WTC11 (cell line): ENCODE measurements at places on chromosomes 12 and 14. TPM values are rescaled to one million over a fixed set of nuclear protein-coding genes. Genes with fewer than 3 reads are reported as not detected.

SRGAP1 gene
- 8.1 to 10.3 TPM (median 9.9 TPM) in 3 replicates for total RNA-seq

- no peaks in the 10 kb centered on the region for H3K36me3 ChIP-seq
- no peak overlapping the region for H3K27ac ChIP-seq
- no peaks in the 10 kb centered on the region for H3K27me3 ChIP-seq
- 0 out of 2 replicates have a peak, but pooled peaks cover 5% of the 10 kb centered on the region for H3K4me1 ChIP-seq
- H3K4me3 ChIP-seq: no peak overlapping the region
Observed at GRCh38 chr12:107200394-107200793, 107.0 kb upstream of the CRY1 start.

GRCh38 chr12:32183650-32184049, 77.0 kb downstream of the BICD1 start:
- no peak for DNase-seq
- no peak overlapping the region for H3K27ac ChIP-seq
- peaks cover 3% of the 10 kb centered on the region; the same call in 1 of the 2 replicates for H3K36me3 ChIP-seq
- H3K27me3 ChIP-seq: no peaks in the 10 kb centered on the region
- no peak overlapping the region for H3K4me3 ChIP-seq

PLA2G1B gene
- total RNA-seq: 0.92 to 1.8 TPM (median 1.4 TPM) in 3 replicates

KRT7 gene
- 10.6 to 11.5 TPM (median 11.4 TPM) in 3 replicates for total RNA-seq

GRCh38 chr14:80602946-80603345, 338.6 kb downstream of the CEP128 start:
- H3K4me1 ChIP-seq: no peaks in the 10 kb centered on the region
- no peaks in the 10 kb centered on the region for H3K27me3 ChIP-seq
- H3K27ac ChIP-seq: no peak overlapping the region
- DNase-seq: no peak

- DNase-seq: no peak
- no peak overlapping the region for H3K27ac ChIP-seq
- peaks cover 8% of the 10 kb centered on the region for H3K36me3 ChIP-seq
- H3K27me3 ChIP-seq: no peaks in the 10 kb centered on the region
Observed at GRCh38 chr12:105048315-105048714, 35.9 kb downstream of the ALDH1L2 start.

DNA sequence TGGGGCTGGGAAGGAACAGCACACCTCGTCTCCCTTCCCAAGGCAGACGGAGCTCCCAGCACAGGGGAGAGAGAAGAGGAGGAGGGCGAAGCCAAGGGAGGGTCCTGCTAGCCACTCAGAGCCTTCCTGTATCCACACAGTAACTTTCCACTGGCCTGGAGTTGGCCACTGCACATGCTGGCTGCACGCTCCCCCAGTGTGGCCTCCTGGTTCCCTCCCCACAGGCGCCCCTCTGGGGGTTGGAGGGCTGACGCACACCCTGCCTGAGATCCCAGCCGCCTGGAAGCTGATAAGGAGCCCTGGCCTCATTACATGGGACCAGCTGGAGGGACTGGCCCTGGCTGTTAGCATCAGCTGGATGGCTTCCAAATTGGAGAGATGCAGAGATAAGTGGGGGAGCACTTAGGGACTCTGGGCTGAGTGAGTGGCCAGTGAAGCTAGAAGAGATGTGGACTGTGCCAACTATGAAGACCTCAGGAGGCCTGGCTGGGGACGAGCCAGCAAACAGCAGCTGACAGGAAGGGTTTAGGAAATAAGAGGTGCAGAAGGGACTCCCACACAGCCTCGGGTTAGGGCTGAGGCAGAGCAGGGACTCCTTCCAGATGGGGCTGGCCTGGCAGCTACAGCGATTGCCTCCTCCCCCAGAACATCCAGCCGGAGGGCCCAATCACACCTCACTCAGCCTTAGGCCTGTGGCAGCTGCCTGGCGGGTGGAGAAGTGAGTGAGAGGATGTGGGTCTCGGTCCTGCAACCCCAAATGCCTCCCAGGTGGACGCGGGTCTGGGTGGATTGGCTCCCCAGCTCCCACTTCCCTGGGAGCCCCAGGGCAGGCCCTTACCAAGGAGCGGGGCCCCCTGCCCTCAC, 26.3 kb upstream of the BCDIN3D start:
- H3K4me1 ChIP-seq: peaks cover 9% of the 10 kb centered on the region
- no peak overlapping the region for H3K4me3 ChIP-seq
- no peak for DNase-seq
- no peak overlapping the region for H3K27ac ChIP-seq
- H3K36me3 ChIP-seq: no peaks in the 10 kb centered on the region

REP15 gene
- 0.26 TPM in 1 of 3 replicates, not detected in the others for total RNA-seq

GRCh38 chr12:44655846-44656245, 220.3 kb downstream of the NELL2 start:
- no peak overlapping the region for H3K27ac ChIP-seq
- peaks cover 25% of the 10 kb centered on the region for H3K4me1 ChIP-seq
- no peak for DNase-seq
- peaks cover 7% of the 10 kb centered on the region for H3K36me3 ChIP-seq
- H3K4me3 ChIP-seq: no peak overlapping the region
- H3K27me3 ChIP-seq: no peaks in the 10 kb centered on the region; the same call in 1 of the 2 replicates

RASSF9 gene
- 0.25 to 0.33 TPM (median 0.30 TPM) in 3 replicates for total RNA-seq

DNA sequence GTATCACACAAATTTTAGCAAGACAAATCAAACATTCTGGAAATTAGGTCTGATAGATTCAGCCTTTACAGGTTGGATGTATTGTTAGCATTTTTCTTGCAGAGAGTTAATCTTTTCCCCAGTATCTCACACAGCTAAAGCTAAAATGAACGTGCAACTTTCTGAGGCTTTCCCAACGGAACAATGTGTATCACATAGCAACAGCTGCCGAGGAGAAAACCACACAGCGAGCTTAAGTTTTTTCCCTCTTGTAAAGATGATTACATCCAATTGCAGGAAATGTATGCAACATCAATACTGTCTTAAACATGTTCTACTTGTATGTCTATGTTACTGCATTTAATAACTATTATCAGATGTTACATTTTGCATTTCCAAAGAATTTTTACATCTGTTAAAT, 182.2 kb downstream of the CCDC59 start:
- no peaks in the 10 kb centered on the region; the same call in 1 of the 2 replicates for H3K36me3 ChIP-seq
- H3K4me1 ChIP-seq: peaks cover 20% of the 10 kb centered on the region
- H3K4me3 ChIP-seq: no peak overlapping the region

DNA sequence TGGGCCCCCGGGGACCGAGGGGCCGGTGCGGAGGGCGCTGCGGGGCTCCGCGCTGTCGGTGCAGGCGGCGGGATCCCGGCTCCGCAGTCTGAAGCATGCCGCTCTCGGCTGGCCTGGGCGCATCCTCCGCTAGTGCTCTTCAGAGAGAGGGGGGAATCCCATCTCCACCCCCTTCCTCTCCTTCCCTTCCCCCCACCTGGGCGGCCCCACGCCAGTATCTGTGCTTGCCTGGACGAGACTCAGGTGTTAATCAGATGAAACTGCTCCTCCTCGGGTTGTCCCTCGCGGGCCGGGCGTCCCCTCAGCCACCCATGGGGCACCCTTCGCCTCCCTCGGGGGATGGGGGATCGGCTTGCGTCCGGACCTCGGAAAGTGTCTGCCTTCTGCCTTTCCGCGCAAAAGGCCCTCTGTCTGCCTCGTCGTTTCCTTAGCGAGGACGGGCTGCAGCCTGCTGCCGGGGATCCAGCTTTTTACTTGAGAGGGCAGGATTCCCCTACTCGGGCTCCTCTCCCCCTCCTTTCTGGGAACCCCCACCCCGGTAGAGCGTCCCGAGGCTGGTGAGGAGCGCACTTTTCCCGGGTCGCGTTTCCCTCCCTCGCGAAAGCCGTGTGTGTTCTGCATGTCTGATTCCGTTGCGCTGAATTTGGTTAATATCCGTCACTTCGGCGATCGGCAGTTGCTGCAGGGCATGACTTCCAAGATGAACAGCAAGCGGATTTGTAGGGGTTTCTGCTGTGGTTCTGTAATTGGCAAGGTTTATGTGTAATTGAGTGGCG, 1.1 kb downstream of the GPHN start:
- H3K27me3 ChIP-seq: peaks cover 17% of the 10 kb centered on the region
- H3K36me3 ChIP-seq: no peaks in the 10 kb centered on the region
- peak overlapping the region; percentile 92 for H3K4me3 ChIP-seq
- H3K4me1 ChIP-seq: peaks cover 16% of the 10 kb centered on the region
- no peak overlapping the region for H3K27ac ChIP-seq

DNA sequence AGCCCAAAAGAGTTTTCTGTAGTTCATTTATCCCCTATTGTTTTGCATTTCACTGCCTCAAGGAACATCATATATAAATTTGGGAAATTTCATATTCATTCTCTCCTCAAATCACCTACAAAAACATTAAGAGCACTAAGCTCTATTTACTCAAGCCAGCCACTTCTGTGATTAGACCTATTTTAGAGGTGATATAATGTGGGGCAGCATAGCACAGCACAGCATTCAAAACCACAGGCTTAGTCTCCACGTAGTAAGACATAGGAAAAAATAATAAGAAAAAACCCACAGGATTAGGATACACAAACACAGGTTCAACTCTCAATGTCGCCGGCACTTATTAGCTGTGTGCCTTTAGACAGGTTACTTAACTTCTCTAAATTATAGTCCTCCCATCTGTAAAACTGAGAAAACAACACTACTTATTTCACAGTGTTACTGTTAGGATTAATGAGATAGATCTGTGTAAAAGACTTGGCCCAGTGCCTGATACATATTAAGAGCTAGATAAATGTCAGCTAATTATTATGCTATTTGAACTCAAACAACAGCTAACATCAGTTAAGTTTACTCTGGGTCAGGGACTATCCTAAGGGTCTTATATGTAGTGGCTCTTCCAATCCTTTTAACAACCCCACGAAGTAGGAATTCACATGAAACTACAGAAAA, 20.3 kb downstream of the DCAF5 start:
- no peak for DNase-seq
- H3K27me3 ChIP-seq: no peaks in the 10 kb centered on the region
- no peaks in the 10 kb centered on the region for H3K36me3 ChIP-seq
- H3K27ac ChIP-seq: peak overlapping the region; percentile 24; the same call in 1 of the 2 replicates
- peaks cover 14% of the 10 kb centered on the region for H3K4me1 ChIP-seq

GRCh38 chr14:50812856-50813543, 18.0 kb downstream of the NIN start:
- peak overlapping the region; percentile 54 for H3K27ac ChIP-seq
- H3K4me1 ChIP-seq: peaks cover 35% of the 10 kb centered on the region
- H3K27me3 ChIP-seq: no peaks in the 10 kb centered on the region
- H3K4me3 ChIP-seq: 0 out of 2 replicates have a peak overlapping the region, but pooled peaks have one; percentile 5

FGF23 gene
- total RNA-seq: 0.24 to 0.82 TPM (median 0.60 TPM) in 3 replicates

GRCh38 chr12:127130506-127131124, 1136.4 kb upstream of the TMEM132C start:
- no peak for DNase-seq
- H3K36me3 ChIP-seq: peaks cover 50% of the 10 kb centered on the region
- peaks cover 4% of the 10 kb centered on the region; the same call in 1 of the 2 replicates for H3K27me3 ChIP-seq
- no peak overlapping the region for H3K4me3 ChIP-seq
- no peaks in the 10 kb centered on the region for H3K4me1 ChIP-seq
- H3K27ac ChIP-seq: no peak overlapping the region

- DNase-seq: no peak
- no peak overlapping the region for H3K27ac ChIP-seq
- H3K27me3 ChIP-seq: no peaks in the 10 kb centered on the region; the same call in 1 of the 2 replicates
- no peak overlapping the region for H3K4me3 ChIP-seq
Observed at GRCh38 chr14:65805113-65805473, 392.6 kb downstream of the FUT8 start.

GRCh38 chr12:82805812-82806497, 119.2 kb downstream of the TMTC2 start:
- no peak overlapping the region for H3K4me3 ChIP-seq
- H3K36me3 ChIP-seq: peaks cover 9% of the 10 kb centered on the region
- no peaks in the 10 kb centered on the region for H3K27me3 ChIP-seq
- peaks cover 28% of the 10 kb centered on the region for H3K4me1 ChIP-seq
- H3K27ac ChIP-seq: no peak overlapping the region
- no peak for DNase-seq

- H3K4me1 ChIP-seq: peaks cover 15% of the 10 kb centered on the region
- DNase-seq: peak; percentile 90
- peak overlapping the region; percentile 90 for H3K4me3 ChIP-seq
- H3K36me3 ChIP-seq: no peaks in the 10 kb centered on the region
- peak overlapping the region; percentile 65; the same call in 1 of the 2 replicates for H3K27ac ChIP-seq
Observed at GRCh38 chr14:24365600-24366412, 2.2 kb upstream of the NFATC4 start.

DNA sequence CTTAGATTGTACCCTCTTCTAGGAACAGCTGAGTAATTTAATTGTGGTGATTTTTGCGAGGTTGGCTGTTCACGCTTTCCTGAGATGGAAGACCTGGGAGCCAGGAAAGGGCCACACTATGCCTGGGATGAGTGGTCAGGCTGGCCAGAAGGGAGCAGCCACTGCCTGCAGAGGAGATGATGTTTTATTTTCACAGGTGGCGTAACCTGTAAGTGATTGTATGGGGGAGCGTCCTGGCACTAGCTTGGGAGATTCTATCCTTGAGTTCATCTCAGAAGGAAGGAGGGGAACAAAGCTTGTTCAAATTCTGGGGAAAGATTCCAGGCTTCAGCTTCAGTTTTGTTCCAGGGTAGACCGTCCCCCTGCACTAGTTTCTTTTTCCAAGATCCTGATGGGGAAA, 1.2 kb downstream of the RPH3A start:
- no peak overlapping the region for H3K4me3 ChIP-seq
- no peaks in the 10 kb centered on the region for H3K36me3 ChIP-seq
- H3K27ac ChIP-seq: no peak overlapping the region
- H3K4me1 ChIP-seq: peaks cover 33% of the 10 kb centered on the region
- DNase-seq: no peak

DNA sequence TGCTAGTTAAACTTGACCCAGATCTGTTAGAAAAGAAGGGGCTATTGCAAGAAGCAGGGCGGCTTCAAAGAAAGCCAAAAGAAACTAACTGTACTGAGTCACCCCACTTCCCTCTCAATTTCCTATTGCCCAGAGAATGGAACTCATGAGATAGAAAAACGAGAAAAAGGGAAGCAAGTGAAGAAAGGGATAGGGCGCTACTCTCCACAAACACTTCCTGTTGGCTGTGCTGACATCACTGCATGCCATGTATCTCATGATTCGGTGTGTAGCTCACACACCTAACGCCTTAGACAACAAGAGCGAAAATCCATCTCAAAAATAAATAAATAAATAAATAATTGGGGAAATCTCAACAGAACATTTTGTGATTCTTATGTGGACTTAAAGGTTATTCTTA, 13.0 kb upstream of the P2RX4 start:
- DNase-seq: no peak
- H3K4me1 ChIP-seq: no peaks in the 10 kb centered on the region
- no peaks in the 10 kb centered on the region for H3K27me3 ChIP-seq
- no peak overlapping the region for H3K27ac ChIP-seq
- no peak overlapping the region for H3K4me3 ChIP-seq

DNA sequence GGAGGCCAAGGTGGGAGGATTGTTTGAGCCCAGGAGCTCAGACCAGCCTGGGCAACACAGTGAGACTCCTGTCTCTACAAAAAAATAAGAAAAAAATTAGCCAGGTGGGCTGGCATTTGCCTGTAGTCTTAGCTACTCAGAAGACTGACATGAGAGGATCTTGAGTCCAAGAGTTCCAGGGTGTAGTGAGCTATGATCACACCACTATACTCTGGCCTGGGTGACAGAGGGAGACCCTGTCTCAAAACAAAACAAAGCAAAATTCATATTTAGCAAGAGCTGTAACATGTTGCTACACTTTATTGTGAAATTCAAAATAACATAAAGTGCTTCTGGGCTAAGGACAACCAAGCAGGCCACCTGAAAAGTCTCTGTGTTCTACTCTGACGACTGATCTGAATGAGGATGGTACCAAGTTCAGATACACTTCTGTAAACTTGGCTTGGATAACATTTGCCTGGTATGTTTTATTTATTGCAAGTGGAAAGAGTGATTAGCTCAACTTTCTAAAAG, 11.6 kb upstream of the STRN3 start:
- H3K27ac ChIP-seq: 0 out of 2 replicates have a peak overlapping the region, but pooled peaks have one; percentile 46
- 0 out of 2 replicates have a peak, but pooled peaks cover 3% of the 10 kb centered on the region for H3K36me3 ChIP-seq
- H3K4me3 ChIP-seq: no peak overlapping the region
- H3K27me3 ChIP-seq: no peaks in the 10 kb centered on the region
- DNase-seq: no peak

DIO2 gene
- 0.02 to 0.04 TPM (median 0.02 TPM) in 3 replicates for total RNA-seq
